ENCODE measurements at places on chromosomes 4 and X.
A peak's percentile ranks its signal among the peaks of the same experiment; 100 is the strongest.

- no peak for DNase-seq
These were observed 632.5 kb upstream of the GNPDA2 start for GRCh38 chr4:45358573-45359506.

GRCh38 chrX:82627568-82627967 is 880.5 kb upstream of the POU3F4 start:
- no peak for DNase-seq

DNA sequence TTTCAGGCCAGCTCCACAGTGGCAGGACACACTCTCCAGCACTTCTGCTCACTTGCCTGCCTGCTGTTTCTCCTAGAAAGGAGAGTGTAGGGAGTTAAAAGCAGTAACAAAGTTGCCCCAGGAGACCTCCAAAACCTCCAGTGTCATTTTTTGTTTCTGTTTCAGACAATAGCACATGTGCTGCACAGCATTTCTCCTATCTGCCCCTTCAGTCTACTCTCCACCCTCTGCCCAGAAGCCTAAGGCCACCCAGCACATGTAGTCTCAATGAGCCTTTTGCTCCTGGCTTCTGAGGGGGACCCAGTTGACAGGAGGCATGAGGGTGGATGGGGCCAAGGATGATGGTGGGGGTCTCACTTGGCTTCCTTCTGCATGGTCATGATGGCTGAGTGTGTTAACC is 329.6 kb upstream of the CLNK start:
- no peak for DNase-seq

DNA sequence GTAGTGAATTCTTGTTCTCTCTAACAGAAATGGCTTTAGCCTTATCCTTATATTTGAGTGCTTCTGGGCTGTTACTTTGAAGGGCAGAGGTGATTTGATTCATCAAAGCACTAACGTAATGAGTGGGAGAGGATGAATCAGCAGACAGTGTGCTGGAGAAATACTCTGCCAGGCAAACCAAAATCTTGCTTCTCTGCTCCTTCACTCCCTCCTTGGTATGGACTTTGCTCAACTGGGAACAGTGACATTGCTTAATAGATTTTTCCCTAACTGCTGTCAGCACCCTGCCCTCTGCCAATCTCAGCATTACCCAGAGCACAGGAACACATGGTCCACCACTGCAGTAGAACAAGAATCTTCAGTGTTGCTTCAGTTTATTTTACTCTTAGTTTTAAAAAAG is 56.0 kb downstream of the PDLIM5 start:
- peak; percentile 98 for DNase-seq

- DNase-seq: no peak
These were observed 125.0 kb downstream of the ARHGAP6 start for GRCh38 chrX:11540532-11541377.

DNA sequence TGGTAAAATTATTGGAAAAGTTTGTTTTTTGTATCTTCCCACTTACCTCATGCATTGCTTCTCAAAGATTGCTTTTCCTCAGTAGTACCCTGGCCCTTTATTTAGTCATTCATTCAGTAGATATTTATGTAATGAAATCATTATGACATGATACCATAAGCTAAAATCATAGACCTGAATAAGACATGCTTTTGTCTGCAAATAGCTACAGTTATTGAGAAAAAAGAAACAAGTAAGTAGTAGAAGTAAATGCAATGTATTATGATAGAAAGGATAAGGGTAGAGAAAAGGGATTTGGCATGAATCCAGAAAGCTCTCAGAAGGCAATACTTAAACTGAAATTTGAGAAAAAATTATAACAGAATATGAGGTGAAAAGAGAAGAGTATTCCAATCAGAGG is 352.5 kb downstream of the GPM6A start:
- no peak for DNase-seq

Data from fibroblast of mammary gland (primary cell).